NCI-H460 (cell line): ENCODE measurements at places on chromosomes 12 and 14. TPM values are rescaled to one million over a fixed set of nuclear protein-coding genes. Genes with fewer than 3 reads are reported as not detected.

CIT gene
- total RNA-seq = 25.4 and 26.6 TPM in 2 replicates

SMCO3 gene
- not detected in 2 replicates for total RNA-seq

RDH5 gene
- 2.4 and 3.0 TPM in 2 replicates for total RNA-seq

SIX6 gene
- total RNA-seq = not detected in 2 replicates

DNA sequence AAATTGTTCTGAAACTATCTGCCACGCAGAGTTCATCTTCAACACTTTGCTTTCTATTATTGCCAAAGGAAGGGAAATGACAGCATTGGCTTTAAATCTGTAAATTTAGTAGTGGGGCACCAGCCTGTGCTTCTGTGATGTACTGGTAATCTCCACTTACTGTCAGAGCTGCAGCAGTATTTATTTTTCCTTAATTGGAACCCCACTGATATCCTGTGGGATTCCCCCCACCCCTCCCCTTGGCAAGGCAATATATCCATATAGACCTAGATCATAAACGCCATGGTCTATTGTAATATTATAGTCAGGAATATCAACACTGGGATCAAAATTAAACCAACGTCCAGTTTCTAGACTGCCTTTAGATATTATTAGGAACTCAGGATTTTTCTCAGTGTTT is 96.7 kb downstream of the RMST start:
- no peak for DNase-seq
